AG08396 (cell line): ENCODE measurements at places on chromosomes 13 and 19.

DNA sequence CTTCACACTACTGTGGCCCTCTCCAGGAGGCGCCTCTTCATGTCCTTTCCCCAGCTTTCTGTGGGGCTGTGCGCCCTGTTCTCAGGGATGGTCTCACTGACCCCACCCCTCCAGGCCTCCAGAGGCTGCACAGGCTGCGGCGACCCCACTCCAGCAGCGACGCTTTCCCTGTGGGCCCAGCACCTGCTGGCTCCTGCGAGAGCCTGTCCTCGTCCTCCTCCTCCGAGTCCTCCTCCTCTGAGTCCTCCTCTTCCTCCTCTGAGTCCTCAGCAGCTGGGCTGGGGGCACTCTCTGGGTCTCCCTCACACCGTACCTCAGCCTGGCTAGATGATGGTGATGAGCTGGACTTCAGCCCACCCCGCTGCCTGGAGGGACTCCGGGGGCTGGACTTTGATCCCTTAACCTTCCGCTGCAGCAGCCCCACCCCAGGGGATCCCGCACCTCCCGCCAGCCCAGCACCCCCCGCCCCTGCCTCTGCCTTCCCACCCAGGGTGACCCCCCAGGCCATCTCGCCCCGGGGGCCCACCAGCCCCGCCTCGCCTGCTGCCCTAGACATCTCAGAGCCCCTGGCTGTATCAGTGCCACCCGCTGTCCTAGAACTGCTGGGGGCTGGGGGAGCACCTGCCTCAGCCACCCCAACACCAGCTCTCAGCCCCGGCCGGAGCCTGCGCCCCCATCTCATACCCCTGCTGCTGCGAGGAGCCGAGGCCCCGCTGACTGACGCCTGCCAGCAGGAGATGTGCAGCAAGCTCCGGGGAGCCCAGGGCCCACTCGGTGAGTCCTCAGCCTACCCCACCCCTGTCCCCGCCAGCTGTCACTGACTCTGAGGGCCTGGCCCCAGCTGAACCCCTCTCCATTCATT is 11.2 kb downstream of the ARHGAP33 start:
- no peak for DNase-seq

- DNase-seq: no peak
These were observed 412.5 kb downstream of the DACH1 start for GRCh38 chr13:71454509-71454908.

- DNase-seq: no peak
These were observed 86.2 kb downstream of the IRS2 start for GRCh38 chr13:109700176-109700575.

GRCh38 chr13:39605677-39606320 is 2.8 kb upstream of the LHFPL6 start:
- DNase-seq: no peak

GRCh38 chr19:51824281-51825005 is 29.5 kb downstream of the FPR3 start:
- no peak for DNase-seq

DNA sequence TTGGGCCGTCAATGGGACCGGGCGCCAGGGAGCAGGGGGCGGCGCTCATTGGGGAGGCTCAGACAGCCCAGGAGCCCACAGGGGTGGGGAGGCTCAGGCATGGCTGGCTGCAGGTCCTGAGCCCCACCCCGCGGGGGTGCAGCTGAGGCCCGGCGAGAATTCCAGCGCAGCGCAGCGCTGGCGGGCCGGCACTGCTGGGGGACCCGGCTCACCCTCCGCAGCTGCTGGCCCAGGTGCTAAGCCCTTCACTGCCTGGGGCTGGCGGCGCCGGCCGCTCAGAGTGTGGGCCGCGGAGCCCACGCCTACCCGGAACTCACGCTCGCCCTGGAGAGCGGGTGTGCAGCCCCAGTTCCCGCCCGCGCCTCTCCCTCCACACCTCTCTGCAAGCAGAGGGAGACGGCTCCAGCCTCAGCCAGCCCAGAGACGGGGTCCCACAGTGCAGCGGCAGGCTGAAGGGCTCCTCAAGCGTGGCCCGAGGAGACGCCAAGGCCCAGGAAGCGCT is 1227.4 kb downstream of the PCDH17 start:
- DNase-seq: no peak

DNA sequence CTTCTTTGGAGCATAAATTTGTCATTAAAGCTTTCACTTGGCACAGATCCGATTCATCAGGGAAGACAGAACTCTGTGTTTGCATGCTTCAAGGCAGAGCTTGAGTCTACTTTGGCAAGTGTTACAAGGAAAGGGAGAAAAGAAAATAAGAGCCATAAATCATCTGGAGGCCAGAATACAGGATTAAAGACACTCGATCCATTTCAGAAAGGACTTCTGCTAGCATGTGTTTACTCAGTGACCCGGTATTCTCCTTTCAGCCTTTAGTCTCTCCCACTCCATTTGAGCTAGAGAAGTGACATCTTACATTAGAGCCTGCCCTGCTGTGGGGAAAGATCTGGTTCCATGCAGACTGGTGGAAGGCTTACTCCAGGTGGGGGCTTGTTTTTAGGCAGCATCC is 306.4 kb downstream of the KLF5 start:
- no peak for DNase-seq

DNA sequence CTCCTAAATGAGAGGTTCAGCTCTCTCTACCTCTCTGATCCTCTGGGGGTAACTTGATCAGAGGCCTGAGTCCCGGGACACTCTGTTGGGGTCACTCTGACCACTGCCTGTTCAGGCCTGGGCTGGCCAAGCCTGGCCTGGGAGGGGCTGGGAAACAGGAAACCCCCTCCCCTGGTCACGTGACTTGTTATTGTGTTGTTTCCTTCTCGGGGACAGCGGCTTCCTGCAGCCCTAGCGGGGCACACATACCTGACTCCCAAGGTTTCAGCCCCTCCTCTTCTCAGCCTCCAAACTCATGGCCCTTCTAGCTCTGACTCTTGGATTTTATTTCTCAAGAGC is at the start of gene USHBP1:
TSS of gene USHBP1 (minus strand) at position 105 of the 339 bp plus-strand sequence. CDS start 446 bp downstream, outside the sequence.
- DNase-seq: no peak

DNA sequence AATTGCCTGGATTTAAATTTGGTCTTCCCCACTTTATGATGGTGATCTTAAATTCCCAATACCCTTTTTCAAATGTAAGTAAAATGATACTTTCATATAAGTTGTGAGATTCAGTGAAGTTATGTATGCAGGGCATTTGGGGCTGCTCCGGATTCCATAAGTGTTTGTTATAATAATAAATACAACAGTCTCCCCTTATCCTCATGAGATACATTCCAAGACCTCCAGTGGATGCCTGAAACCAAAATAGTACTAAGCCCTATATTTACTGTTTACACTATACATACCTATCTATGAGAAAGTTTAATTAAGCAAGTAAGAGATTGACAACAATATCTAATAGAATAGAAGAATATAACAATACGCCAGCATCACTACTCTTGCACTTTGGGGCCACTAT is 2237.8 kb downstream of the PCDH9 start:
- no peak for DNase-seq

GRCh38 chr13:75585153-75585552 is 35.6 kb downstream of the UCHL3 start:
- DNase-seq: no peak

DNA sequence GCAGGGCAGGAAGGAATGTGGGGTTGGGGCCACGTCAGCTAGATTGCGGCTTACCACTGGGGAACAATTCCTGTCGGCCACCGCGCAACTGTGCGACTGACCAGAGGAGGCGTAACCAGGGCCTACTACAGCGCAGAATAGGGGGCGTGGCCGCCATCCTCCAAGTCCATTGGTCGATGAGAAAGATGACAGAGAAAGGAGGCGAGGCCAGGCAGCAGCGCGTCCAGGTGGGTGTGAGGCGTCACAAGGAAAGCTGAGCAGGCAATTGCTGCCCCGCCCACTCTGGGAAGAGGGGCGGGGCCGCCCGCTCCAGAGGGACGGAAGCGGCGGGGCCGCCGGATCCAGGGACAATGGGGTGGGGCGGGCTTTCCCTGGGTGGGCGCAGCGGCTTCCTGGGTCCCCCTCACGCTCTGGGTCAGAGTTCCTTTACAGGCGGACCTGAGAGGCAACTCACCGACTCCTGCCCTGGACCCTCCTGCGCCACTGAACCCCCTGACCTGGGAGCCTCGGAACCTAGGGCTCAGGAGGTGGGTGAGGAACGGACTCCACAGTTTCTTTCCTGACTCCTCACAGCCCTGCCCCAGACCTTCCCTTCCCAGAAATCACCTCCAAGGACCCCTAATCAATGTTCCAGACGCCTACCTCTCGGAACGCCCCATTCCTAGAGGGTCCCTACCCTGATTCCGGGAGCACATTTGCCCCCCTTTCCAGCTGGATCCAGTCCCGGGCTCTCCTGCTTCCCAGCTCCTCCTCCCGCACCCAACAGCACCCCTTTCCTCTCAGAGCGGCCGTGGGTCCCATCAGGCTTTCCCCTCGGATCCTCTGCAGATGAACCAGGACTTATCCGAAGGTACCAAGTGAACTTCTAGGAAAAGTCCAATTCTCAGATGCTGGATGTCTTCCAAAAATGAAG is 101.5 kb upstream of the ZNF492 start:
- DNase-seq: no peak

DNA sequence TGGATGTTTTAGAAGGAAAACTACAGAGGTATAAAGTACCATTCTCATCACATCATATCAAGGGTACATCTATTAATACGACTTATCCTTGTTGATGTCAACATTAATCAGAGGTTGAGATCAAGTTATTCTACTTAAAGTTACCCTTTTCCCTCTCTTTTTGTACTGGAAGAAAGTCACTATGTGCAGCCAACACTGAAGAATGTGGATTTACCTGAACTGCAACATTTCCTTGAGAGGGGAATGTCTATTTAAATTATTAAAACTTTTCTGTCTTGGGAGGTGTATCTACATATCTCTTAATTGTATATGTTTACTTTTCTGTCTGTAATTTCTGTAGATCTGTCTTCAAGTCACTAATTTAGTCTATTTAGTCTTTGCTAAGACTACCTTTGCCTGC is 2.5 kb upstream of the FBXL3 start:
- no peak for DNase-seq

GRCh38 chr13:23790577-23791170 is 98.5 kb downstream of the MIPEP start:
- peak; percentile 54 for DNase-seq

DNA sequence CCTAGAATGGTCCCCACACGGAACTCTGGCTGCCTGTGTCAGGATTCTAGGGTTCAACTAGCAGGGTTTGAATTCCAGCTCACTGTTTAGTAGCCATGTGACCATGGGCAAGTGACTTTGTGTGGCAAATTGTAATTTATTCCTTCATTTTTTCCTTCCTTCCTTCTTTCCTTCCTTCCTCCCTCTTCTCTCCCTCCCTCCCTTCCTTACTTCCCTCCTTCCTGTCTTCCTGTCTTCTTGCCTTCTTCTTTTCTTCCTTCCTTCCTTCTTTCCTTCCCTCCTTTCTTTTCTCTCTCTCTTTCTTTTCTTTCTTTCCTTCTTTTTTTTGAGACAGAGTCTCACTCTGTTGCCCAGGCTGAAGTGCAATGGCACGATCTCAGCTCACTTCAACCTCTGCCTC is 8.5 kb upstream of the DENND1C start:
- no peak for DNase-seq

DNA sequence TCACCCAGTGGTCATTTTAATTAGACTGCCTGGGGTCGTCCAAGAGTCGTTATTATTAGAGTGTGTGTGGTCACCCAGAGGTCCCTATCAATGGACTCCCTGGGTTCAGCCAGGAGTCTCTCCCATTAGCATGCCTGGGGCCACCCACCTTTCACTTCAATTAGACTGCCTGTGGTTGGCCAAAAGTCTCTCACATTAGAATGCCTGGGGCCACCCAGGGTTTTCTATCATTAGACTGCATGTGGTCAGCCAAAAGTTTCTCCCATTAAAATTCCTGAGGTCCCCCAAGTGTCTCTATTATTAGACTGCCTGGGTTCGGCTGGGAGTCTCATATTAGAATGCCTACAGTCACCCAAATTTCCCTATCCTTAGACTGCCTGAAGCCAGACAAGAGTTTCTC is 1472.6 kb downstream of the UQCRFS1 start:
- no peak for DNase-seq

- no peak for DNase-seq
These were observed 9.4 kb downstream of the NAPA start for GRCh38 chr19:47505506-47505905.

- no peak for DNase-seq
These were observed 53.7 kb upstream of the MAB21L1 start for GRCh38 chr13:35530147-35530546.

GRCh38 chr13:114118511-114119123 is 13.8 kb downstream of the RASA3 start:
- DNase-seq: peak; percentile 47

- no peak for DNase-seq
These were observed 42.7 kb downstream of the INSR start for GRCh38 chr19:7251494-7251893.

- no peak for DNase-seq
These were observed 198.8 kb downstream of the EFNB2 start for GRCh38 chr13:106336668-106337067.

GRCh38 chr13:64477146-64477545 is 2753.0 kb downstream of the PCDH9 start:
- no peak for DNase-seq

- peak; percentile 87 for DNase-seq
These were observed 165.4 kb downstream of the FLT1 start for GRCh38 chr13:28329395-28330158.

- DNase-seq: peak; percentile 51
These were observed 45.9 kb downstream of the SPTBN4 start for GRCh38 chr19:40512473-40513344.

DNA sequence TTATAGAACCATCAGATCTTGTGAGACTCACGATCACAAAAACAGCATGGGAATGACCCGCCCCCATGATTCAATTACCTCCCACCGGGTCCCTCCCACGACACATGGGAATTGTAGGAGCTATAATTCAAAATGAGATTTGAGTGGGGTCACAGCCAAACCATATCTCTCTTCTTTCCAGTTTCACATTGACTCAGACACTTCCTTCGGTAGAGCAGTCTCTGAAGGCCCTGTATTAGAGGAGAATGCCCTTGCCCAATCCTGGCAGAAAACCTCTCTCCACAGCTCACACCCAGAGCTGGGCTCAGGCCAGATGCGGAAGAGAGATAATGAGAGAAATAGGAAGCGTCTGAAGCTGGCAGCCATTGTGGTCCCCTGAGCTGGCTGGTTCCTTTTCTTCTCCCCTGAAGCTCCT is 72.4 kb upstream of the CLDN10 start:
- no peak for DNase-seq

GRCh38 chr13:110498327-110498726 is 63.2 kb downstream of the RAB20 start:
- no peak for DNase-seq
